Astrocyte of the spinal cord (primary cell): ENCODE measurements at places on chromosomes 4 and X.

DNA sequence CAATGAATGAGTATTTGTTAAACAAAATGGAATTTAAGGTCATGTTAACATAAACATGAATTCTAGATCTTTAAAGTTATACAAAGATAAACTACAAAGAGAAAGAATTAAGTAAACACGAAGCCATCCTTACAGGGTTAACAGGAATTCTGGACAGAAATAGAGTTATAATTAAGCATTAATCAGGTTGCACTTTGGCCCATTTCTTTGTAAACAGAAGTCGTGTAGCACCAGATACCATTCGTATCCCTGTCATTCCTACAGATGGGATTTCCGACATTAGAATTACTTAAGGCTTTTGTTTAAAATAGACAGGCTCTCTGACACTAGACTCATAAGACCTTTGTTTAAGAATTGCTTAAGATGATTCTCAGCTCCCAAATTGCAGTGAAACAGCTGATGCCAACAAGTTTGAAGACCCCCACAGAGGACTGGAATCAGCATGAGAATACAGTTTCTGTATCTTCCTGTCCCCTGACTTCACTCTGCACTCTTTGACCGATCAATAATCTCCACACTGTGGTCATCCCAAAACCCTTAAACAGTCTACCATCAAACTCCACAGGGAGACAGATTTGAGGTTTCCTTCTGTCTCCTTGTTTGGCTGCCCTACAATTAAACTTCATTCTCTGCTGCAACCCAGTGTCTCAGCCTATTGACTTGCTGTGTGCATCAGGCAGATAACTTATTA is 22.3 kb upstream of the TMEM150C start:
- DNase-seq, result no peak

GRCh38 chr4:120227554-120227953 is 160.9 kb upstream of the MAD2L1 start:
- DNase-seq, result no peak

DNA sequence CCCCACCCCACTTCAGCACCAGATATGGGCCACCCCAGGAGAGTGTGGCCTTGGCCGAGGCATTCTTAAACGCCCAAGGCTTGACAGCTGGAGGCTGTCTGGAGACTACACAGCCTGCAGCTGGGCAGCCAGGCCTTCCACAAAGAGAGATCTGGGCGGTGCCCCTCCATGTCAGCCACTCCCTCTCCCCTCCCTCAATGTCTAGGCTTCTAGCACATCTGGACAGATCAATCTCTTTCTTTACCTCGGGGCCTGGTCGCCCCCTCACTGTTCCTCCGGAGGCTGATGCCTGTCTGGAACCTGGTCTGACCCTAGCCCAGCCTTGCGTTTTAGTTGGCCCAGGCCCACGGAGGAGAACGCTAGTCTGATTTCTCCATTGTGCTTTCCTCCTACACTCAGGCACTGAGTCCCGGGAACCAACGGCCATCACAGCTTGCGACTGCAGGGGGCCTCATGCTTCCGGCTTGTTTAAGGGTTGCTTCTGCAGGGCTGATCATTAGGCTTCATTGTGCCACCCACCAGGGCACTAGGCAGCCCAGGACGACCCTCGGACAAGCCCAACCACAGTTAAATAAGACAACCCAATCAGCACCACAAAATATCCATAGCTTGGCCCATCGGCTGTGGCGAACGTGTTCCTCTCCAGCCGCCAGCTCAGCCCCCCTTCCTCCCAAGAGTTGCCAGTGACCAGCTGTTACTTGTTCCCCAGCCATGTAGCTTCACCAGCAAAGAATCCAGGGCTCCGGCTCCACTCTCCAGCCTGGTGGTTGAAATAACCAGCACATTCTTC is 200.6 kb downstream of the BCOR start:
- DNase-seq, result peak; percentile 64

DNA sequence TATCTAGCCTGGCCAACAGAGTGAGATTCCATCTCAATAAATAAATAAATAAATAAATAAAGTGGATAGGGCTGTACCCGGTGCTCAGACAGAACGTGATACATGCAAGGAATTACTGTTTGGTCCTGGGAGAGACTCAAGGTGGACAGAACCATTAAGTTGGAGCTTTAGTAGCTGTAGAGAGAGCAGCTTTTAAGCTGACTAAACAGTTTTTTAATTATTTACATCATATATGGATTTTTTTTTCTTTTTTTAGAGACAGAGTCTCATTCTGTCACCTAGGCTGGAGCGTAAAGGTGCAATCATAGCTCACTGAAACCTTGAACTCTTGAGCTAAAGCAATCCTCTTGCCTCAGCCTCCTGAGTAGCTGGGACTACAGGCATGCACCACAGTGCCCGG is 92.5 kb upstream of the ATP6AP2 start:
- DNase-seq, result no peak

DNA sequence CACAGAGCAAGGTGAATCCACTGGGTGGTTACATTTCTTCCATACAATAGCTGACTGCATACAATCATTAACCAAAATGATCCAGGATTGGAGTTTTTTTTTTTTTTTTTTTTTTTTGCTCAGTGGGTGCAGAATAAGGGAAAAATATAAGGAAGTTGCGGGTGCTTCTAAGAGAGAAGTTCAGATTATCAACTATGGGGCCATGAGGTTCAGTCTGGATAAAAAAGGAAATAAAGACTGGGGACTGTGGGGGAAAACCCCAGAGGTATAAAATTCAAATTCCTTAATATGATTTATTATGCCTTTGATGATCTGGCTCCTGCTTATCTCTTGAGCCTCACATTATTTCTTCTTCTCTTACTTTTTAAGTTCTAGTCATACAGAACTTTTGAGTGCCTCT is 5.9 kb upstream of the EIF1AX start:
- DNase-seq, result no peak

DNA sequence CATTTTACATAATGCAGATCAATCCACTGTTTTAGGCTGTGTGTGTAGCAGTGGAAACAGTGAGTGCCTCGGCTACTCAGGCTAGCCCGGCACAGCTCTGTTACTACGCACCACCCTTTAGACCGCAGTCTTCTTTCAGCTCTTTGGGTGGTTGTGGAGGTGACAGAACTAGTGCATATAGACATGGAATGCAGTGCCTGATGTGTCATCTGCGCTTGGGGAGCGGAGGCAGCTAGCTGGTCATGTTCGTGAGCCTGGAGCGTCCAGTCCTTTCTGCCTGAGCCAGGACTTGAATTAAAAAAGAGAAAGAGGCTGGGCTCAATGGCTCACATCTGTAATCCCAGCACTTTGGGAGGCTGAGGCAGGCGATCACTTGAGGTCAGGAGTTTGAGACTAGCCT is 4.8 kb downstream of the TBC1D14 start:
- no peak for DNase-seq

DNA sequence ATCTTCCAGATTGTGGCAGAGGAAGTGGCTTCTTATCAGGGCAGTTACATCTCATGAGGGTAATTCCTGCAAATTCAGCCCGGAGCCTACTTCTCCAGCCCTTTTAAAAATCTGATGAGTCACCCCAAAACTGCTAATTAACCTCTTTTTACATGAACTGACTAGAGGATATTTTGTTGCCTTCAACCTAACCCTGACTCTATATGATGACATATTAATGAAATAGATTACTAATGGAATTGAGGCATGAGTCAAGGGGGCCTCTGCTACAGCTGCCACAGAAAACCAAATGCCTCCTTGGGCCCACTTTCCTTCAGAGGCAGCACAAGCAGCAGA is 72.5 kb downstream of the QRFPR start:
- DNase-seq, result no peak

GRCh38 chrX:43813898-43814297 is 68.4 kb downstream of the MAOB start:
- DNase-seq, result no peak

GRCh38 chr4:2839060-2839459 is 4.6 kb upstream of the ADD1 start:
- no peak for DNase-seq

DNA sequence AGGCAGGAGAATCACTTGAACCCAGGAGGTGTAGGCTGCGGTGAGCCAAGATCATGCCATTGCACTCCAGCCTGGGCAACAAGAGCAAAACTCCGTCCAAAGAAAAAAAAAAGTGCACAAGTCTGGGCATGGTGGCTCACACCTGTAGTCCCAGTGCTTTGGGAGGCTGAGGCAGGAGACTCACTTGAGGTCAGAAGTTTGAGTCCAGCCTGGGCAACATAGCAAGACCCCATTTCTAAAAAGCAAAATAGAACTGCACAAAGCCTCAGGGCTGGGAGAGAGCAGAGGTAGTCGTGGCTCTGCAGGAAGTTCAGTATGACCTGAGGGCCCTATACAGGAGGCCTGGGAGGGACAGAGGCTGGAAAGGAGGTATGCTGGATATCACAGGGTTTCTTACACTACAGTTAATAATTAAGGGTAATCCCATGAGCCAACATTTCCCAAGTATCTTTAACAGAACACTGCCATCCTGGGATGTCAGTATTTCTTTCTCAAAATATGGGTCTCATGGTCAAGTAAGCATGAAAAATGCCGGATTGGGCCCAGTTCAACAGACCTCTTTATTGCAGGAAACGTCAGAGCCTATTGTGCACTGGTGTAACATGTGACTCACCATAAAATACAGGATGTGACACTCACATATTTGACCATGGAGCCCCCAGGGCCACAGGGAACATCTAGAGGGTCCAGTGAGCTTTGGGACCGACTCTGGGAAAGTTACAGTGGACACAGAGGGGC is 37.8 kb downstream of the ACSL1 start:
- DNase-seq, result no peak

GRCh38 chrX:151346931-151347543 is 50.0 kb upstream of the VMA21 start:
- DNase-seq, result no peak

GRCh38 chr4:16846540-16847117 is 51.8 kb downstream of the LDB2 start:
- no peak for DNase-seq

- no peak for DNase-seq
Measured at GRCh38 chrX:153412746-153413720, 1.8 kb downstream of the ZFP92 start.

- DNase-seq, result peak; percentile 13
Measured at GRCh38 chr4:42398171-42398870, 1.0 kb downstream of the SHISA3 start.

GRCh38 chrX:56564164-56564885 is 898 bp downstream of the UBQLN2 start:
- DNase-seq, result peak; percentile 39

DNA sequence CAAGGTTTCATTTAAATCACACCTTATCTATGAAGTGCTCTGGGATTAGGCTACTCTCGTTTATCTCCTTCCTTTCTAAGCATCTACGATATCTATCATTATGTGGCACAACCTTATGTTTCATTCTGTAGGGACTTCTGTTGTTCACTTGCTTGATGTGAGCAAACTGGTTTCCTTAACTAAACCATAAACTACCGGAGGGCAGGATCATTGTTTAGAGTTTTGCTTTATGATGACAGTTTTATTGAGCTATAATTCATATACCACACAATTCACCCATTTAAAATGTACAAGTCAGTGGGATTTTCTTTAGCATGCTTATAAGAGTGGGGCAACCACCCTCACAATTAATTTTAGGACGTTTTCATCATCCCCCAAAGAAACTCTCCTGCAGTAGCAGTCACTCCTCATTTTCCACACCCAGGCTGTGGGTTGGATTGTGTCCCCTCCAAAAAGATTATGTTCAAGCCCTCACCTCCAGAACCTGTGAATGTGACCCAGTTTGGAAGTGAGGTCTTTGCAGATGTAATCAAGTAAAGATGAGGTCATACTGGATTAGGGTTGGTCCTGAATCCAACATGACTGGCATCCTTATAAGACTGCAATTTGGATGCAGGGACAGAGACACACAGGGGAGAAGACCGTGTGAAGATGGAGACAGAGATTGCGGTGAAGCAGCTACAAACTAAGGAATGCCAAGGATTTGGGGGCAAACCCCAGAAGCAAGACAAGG is 42.1 kb upstream of the SH3RF1 start:
- no peak for DNase-seq
